ENCODE measurements at places on chromosomes 16 and 17.

GRCh38 chr17:27782791-27783206 is 17.5 kb downstream of the NOS2 start:
- no peak for DNase-seq

GRCh38 chr16:1613211-1613622 is 1.1 kb downstream of the CRAMP1 start:
- DNase-seq, result no peak

GRCh38 chr17:10178506-10178991 is 19.9 kb downstream of the GAS7 start:
- DNase-seq, result no peak

- no peak for DNase-seq
These were observed 157.2 kb downstream of the ENGASE start for GRCh38 chr17:79231766-79232287.

GRCh38 chr17:77266213-77266612 is 125.4 kb downstream of the SEC14L1 start:
- DNase-seq, result no peak

DNA sequence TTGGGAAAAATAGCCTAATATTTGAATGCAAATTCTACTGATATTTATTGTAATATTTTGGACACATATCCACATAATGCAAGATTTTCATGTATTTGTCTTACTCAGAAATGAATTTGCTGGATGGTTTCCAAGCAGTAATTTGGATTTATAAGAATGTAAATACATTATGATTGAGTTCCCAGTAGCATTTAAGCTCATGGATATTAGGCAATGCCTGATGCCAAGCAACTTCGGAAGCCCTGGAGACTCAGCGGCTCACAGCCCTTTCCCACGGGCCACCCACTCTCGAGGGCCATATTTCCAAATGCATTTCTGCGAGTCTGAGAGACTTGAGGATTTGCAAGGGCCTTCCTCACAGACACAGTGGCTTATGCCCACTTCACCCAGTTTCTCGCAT is 62.1 kb upstream of the MYOCD start:
- no peak for DNase-seq

GRCh38 chr16:54049591-54050458 is 236.8 kb downstream of the IRX3 start:
- DNase-seq, result no peak

GRCh38 chr16:58333985-58334384 is 39.2 kb upstream of the PRSS54 start:
- DNase-seq, result no peak

DNA sequence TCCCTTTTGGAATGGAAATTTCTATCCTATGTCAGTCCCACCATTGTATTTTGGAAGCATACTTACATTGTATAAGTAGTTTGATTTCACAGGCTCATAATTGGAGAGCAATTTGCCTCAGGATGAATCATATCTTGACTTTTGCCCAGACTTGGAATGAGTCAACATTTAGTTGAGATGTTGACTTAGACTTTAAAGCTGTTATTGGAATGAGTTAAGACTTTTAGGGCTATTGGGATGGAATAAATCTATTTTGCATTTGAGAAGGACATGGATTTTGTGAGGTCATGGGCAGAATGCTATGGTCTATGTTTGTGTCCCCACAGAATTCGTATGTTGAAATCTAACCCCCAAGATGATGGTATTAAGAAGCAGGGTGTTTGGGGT is 12.2 kb upstream of the ZNF594 start:
- no peak for DNase-seq

DNA sequence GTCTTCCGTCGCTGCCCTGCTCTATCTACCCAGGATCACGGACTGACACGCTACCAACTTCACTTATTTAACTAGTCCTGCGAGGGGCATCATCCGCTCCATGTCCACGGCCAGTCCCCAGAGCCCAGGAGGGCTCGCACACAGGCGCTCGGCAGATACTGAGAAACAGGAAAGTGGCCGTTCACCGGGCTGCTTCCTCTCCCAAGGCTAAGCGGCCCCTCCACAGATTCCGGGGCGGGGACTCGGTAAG is 388 bp downstream of the OXLD1 start:
- DNase-seq, result no peak

- DNase-seq, result no peak
These were observed 13.6 kb downstream of the CDC42EP4 start for GRCh38 chr17:73297934-73298861.

- DNase-seq, result no peak
These were observed 17.3 kb downstream of the C17orf100 start for GRCh38 chr17:6668727-6669425.

DNA sequence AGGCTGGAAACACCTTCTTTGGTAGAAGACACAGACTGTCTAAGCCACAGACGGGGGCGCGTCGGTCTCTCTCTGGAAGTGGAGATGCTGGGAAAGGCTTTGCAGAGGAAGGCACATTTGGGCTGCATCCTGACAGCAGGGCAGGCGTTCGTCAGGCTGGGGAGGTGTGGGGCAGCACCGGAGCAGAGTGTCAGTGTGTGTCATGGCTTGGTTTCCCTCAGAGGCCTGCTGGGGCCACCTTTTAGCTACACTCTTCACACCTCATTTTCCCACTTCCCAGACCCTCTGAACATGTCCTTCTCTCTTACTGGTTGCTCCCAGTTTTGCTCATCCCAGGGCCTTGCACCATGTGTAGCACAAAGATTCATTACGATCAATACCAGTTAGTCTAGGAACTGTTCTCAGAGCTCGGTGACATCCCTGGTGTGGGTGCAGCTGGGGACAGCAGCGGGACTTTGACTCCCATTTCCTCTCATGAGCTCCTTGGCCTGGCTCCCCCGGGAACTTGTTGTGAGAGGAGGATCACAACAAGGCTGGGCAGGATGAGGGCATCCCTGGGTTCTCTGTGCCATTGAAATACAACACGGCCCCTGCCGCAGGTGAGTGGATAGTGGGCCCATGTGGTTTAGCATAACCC is 33.1 kb downstream of the SMARCE1 start:
- no peak for DNase-seq

- DNase-seq, result no peak
These were observed 349.6 kb downstream of the KIF2B start for GRCh38 chr17:54172096-54172984.

- no peak for DNase-seq
These were observed 111.1 kb downstream of the PITPNC1 start for GRCh38 chr17:67488161-67488560.

GRCh38 chr17:20989991-20990855 is 52.6 kb downstream of the USP22 start:
- no peak for DNase-seq

DNA sequence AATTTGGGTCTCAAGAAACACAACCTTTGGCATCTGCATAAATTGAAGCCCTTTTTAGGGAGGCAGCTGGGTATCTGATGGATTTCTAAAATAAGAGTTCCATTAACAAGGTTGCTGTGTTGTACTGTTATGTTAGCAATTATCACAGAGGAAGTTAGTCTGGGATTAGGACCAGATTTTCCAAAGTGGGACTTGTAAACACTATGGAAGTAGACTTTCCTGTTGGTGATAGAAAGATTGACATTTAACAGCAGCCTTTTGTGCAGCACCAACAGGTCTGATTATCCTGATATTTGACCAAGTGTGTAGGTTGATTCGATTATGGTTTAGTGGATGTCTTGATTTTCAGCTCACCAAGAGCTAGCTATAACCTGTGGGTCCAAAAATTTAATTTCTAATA is 46.4 kb downstream of the TMEM100 start:
- no peak for DNase-seq

- no peak for DNase-seq
These were observed 63.2 kb upstream of the MARCHF10 start for GRCh38 chr17:62871291-62871690.

- no peak for DNase-seq
These were observed 7.5 kb upstream of the SNTB2 start for GRCh38 chr16:69179328-69180010.

- no peak for DNase-seq
These were observed 8.2 kb upstream of the COL1A1 start for GRCh38 chr17:50209472-50210239.

DNA sequence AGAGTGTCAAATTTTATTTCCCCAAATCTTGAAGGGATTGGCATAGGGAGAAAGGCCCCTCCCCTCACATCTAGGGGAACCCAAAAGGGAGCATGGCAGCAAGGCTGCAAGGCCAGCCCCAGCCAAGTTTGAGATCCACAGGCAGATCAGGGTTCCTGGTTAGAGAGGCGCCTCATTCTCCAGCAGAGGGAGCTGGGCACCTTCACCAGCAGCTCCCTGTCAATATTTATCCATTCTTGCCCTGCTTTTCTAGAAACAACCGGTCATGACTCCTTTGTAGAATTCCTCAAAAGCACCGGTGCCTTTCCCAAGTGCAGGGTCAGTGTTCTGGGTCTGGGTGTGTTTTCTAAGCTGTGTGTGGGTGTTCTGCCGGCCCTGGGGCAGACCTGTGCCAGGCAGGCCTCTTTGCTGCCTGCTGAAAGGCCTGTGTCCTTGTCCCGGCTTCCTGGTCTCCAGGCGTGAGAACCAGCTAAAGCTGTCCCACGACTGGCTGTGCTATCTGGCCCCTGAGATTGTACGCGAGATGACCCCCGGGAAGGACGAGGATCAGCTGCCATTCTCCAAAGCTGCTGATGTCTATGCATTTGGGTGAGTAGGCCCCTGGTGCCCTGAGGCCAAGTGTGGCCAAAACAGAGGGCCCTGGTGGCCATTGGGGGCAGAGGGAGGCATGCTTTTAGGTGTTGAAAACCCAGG is 21.2 kb upstream of the LGALS9 start:
- DNase-seq, result no peak

GRCh38 chr17:81049372-81049911 is 14.5 kb downstream of the BAIAP2 start:
- no peak for DNase-seq

DNA sequence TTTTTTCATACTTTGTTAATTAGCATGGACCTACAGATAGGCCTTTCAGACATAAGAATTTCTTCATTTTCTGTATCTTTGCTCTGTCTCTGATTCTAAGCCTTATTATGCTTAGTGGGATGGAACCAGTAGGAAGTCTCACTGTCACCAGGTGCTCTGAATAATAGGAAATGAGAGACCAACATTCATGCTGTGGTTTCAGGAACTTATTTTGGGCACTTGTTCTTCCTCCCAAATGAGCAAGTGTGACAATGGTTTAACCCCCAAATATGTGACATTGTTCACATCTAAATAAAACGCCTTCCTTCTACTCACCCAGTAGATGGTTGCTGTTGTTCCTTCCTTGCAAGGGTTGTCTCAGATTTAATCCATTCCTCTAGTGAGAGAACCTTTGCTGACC is 100.2 kb downstream of the SYCE1L start:
- DNase-seq, result no peak

DNA sequence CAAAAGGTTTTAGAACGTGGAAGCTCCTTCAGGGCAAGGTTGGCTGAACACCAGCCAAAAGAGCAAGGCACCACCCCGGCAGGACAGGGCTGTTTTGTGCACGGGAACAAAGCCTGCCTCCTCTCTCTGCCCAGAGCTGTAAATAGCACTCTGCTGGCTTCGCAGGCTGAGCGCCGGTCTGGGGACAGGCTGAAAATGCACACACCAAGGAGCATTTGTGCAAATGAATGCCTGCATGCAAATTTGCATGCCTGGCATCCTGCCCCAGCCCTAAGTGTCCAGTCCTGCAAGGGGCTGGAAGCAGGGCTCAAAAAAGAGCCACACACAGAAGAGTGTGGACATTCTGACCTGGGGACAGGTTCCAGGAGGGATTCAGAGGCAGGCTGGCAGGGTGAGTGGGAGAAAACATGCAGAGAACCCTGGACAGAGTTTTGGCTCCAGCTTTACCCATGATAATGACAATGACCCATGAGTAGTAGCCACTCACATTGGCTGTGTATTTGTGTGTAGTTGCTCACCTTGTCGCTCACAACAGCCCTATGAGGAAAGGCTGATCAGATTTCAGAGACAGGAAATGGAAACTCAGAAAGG is 11.7 kb downstream of the ABAT start:
- no peak for DNase-seq
